ENCODE measurements at places on chromosomes 5 and 9.

- no peak for DNase-seq
These were observed 214.9 kb upstream of the DMRT1 start for GRCh38 chr9:626596-626995.

DNA sequence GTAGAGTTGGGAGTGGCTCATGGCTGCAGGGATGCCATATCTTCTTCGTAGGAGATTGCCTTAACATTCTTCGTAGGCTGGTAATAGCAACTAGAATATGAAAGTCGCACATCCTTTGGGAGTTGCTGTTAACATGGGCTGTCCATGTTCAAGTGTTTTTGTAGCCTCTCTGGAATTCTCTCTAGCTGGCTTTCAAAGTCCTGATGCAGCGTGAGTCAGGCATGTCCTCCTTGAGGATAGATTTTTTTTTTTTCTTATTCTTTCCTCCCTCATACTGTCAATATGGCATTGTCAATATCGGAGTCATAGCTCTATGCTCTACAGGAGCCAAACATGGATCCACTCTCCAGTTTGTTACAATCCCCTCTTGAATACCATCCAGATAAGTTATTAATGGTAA is 494.8 kb upstream of the WWC1 start:
- DNase-seq = no peak

GRCh38 chr5:14600846-14601245 is 19.3 kb downstream of the OTULINL start:
- no peak for DNase-seq

DNA sequence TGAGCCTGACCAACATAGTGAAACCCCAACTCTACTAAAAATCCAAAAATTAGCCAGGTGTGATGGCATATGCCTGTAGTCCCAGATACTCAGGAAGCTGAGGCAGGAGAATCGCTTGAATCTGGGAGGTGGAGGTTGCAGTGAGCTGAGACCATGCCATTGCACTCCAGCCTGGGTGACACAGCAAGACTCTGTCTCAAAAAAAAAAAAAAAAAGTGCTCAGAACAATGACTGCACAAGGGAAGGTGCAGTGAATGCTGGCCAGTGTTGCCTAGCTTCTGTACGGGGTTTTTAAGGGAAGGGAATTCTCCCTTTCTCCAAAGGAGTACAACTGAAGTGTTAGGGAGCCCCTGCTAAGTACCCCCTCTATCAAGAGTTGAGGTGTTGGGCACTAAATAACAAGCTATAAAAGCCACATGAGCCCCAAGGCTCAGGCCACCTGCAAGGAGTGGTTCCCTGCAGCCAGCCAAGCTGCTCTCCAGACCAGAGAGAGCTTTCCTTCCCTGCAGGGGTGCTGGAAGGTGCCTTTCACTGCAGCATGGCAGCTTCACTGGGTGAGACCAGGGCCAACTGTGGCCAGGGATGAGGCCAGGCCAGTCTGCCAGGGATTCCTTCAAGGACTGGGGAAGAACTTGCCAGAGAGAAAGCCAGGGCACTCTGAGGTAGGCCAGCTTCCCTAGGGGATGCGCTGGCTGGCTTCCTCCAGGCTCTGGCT is 14.8 kb downstream of the GADD45G start:
- DNase-seq = no peak

DNA sequence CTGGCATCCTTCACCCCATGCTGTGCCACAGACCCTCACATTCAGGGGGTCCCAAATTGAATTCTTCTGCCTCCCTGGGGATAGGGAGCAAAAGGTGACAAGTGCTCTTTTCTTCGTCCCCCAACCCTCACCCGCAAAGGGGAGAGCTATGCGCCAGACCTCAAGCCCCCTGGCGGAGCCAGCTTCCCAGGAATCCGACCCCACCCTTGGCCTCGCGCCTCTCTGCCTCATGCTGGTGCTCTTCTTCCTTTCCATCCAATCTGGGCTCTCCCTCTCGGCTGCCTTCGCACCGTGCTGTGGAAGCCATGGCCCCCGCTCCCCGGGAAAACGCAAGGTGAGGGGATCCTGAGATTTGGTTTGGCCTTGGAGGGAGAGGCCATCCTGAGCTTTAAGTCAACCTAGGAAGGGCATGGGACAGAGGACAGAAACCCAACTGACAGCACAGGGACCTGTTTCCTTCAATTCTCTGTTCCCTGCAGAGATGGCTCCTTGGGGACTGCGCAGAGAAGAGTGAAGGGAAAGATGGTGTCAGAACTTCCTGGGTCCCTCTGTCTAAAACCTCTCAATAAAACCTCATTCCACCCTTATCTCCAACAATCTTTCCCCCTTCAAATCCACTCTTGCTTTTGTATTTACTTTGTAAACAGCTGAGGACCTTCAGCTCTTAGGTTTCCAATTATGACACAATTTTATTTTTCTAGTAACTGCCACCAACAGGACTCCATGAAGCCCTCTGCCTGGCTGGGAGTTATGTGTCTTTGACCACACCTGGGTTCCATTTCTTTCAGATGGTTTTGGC is 36.3 kb upstream of the CRB2 start:
- no peak for DNase-seq

GRCh38 chr5:154097031-154097430 is 58.3 kb downstream of the MFAP3 start:
- no peak for DNase-seq

GRCh38 chr5:58410441-58410840 is 49.4 kb downstream of the PLK2 start:
- no peak for DNase-seq

DNA sequence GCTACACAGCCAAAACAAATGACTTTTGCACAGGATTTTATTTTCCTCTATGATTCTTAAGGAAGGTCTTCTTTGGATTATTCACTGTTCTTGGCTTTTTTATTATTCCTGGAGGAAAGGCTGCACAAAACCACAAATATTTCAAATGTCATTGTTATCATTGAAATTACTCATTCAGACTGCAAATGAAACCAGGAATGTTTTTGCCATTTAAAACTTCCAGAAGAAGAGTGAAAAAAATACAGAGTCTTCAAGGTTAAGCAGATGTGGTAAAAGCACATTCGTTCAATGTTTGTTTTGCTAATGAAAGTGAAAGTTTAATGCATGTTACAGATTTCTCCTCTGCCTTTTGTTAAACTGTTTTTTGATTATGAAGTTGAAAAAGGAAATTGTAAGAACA is 238.2 kb downstream of the TLE4 start:
- no peak for DNase-seq

DNA sequence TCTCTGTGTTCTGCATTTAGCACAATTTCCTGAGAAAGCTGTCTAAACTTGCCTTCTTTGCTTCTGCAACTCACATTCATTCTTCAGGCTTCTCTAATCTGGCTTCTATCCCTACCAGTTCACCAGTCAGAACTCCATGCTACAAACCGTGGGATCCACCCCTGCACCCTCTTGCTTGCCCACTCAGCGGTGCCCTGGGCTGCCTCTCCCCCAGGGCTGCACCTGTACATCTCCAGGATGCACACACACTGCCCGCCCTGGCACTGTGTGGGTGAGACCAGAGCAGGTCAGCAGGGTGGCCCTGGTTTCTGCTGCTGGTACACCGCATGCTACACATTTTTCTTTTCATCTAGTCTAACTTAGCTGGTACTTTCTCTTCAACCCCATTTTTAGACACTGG is 127.1 kb downstream of the FANCC start:
- no peak for DNase-seq

GRCh38 chr9:134525070-134525815 is 116.4 kb upstream of the COL5A1 start:
- DNase-seq = no peak

- no peak for DNase-seq
These were observed 677.0 kb downstream of the LRRC70 start for GRCh38 chr5:63255594-63255993.

- DNase-seq = no peak
These were observed 36.5 kb downstream of the CFAP95 start for GRCh38 chr9:69857131-69857530.

GRCh38 chr5:174991847-174992246 is 267.5 kb downstream of the MSX2 start:
- DNase-seq = no peak

- DNase-seq = no peak
These were observed 459.4 kb upstream of the PTPRD start for GRCh38 chr9:11072176-11072575.

DNA sequence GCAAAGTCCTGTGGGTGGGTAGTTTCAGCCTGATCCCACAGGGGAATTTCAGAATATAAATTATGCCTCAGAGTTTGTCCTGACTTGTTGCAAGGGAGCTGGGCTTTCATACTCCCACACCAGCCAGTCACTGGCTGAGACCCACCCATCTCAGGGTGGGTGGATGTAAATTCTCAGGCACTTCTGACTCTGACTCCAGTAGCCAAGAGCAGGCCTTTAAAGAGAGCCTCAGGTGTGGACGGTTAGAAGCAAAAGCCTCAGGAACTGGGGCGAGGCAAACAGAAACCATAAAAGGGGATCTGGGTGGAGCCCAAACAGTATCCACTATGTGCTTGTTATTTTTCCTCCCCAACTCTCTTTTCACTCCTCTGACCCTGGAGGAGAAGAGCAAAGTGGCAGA is 28.6 kb upstream of the FBXW11 start:
- DNase-seq = peak; percentile 39

DNA sequence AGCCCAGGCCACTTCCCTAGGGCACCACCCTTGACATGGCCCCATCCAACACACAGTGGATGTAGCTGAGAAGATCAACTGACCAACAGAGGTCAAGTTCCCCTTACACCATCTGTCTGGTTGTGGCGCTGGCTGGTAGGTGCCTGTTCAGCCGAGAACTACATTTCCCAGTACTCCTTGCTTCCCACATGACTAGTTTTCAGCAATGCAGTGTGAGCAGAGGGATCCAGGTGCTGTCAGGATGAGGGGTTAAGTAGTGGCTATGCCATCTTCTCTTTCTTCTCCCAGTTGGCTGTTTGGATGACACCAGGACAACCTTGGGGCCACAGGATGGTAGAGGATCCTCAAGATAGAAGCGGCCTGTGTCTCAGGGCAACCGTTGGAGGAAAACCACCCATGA is 48.6 kb upstream of the SH3PXD2B start:
- no peak for DNase-seq

GRCh38 chr5:115586525-115587146 is 15.6 kb downstream of the TICAM2 start:
- no peak for DNase-seq

DNA sequence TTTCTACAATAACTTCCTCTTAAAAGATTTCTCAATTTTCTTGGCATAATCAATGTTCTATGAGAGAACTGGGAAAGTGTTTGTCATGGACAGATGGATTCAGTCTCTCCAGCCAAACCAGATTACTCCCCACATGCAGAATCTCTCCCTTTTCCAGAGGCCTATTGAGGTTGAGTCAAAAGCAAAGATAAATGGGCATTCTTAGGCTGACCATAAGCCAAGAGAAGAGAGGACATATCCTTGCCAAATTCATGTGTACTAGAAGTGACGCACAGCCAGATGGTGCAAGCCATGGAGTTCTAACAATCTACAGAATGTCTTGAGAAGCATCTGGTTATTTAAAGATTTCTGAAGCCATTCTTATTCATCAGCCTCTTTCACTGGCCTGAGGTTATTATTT is 2115.0 kb downstream of the MAT2B start:
- DNase-seq = no peak

DNA sequence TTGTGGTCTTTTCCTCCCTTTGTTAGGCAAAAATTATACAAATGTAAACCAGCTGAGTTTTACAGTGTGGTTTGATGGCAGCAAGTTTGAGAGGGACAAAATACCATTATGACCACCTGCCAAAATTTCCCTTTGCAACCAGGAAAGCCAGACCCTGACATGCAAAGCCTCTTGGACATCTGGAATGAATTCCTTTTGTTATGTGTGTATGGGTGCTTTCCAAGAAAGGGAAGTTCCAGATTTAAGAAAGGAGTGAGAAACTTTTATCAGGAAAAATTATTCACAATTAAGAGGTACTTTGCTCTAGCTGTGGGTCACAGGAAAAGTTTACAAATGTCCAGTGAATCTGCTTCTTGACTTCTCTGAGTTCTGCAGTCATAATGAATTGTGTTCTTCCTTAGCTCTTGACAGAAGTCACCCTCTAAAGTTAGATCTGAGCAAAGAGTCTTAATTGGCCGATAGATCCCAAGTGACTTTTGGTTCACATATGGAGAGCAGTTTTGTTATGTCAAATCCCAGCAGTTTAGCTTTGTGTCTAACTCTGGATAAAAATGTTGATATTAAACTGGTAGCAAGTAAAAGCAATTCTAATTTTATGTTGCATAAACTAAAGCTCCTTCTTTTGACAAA is 295.9 kb upstream of the ZNF608 start:
- DNase-seq = no peak

DNA sequence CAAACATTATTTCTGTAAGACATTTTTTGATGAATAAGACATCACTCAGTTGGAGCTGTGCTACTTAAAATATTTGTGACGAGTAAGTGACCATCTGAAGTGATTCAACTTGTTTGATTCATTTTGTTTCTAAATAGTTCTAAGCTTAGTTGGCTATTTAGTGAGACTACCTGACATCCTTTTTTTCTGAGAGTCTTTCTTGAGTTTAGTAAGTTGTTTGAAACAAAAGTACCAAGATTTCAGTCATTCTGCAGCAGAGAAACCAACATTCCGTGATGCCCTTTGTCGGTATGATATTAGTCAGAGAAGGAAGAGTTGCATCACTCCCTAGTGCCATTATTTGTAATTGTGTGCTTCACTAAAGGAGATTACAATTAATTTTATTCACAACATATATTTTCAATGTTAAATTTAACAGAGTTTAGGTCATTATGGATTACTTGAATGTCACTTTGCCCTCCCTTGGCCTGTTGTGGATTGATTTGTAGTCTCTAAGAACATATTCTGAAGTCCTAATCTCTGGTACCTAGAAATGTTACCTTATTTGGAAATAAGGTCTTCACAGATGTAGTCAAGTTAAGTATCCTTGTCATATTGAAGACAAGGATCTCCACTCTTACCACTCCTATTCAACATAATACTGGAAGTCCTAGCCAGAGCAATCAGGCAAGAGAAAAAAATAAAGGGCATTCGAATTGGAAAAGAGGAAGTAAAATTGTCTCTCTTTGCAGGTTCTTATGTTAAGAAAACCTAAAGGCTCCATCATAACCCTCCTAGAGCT is 212.2 kb downstream of the PCSK1 start:
- no peak for DNase-seq

GRCh38 chr9:25935188-25935587 is 256.9 kb upstream of the TUSC1 start:
- DNase-seq = no peak

DNA sequence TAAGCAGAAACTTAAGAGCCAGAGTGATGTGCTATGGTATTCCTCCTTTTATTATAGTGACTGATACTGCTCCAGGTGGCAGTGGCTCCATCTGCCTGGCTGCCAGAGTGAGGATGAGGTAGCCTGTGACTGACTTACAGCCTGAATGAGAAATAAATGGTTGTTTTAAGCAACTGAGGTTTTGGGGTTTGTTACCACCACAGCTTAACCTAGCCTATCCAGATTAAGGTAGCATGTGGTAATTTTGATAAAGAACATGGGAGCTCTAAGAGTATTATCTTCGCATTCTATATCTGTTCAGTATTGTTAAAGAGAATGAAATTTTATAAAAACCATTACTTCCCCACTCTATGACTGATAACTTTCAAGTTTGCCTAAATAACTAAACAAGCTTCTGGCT is 39.0 kb downstream of the GOLPH3 start:
- no peak for DNase-seq
